Right cardiac atrium (tissue), 5 donors: ENCODE measurements at places on chromosomes 11 and 22. TPM values are rescaled to one million over a fixed set of nuclear protein-coding genes. Genes with fewer than 3 reads are reported as not detected.
A peak's percentile ranks its signal among the peaks of the same experiment; 100 is the strongest.

DNA sequence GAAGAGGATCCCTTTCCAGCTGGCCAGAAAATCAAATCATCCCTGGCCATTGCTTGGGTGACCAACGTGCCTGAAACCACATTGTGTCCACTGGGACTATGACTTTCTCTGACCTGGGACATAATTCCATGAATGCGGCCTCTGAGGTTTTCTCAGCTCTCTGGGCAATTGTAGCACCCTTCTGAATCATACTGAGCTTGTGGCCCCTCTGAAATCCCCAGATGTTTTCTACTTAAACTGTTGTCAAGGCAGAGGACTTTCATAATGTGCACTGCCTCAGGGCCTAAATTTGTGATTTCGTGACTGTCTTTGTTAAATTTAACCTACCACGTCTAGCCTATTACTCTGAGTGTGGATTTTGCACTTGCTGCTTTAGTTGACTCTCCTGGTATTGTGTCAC lies 321.1 kb upstream of the PLET1 start:
- no peak for DNase-seq

- DNase-seq: no peak
Measured at GRCh38 chr11:88297863-88298262, 39.7 kb downstream of the CTSC start.

DNA sequence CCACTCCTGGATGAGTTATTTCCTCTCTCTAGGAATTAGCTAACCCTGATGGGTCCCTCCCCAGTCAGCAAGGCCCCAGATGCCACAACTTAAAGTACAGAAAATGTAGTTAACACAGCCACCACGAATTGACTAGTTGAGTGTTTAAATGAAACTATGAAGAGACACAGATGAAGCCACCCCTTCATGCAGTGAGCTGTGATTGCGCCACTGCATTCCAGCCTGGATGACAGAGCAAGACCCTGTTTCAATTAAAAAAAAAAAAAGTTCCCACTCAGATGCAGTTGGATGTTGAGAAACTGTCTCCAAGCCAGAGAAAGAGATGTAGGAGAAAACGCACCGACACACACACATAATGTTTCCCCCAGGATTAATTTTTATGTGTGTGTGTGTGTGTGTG lies 53.3 kb downstream of the SCN3B start:
- DNase-seq: no peak

DNA sequence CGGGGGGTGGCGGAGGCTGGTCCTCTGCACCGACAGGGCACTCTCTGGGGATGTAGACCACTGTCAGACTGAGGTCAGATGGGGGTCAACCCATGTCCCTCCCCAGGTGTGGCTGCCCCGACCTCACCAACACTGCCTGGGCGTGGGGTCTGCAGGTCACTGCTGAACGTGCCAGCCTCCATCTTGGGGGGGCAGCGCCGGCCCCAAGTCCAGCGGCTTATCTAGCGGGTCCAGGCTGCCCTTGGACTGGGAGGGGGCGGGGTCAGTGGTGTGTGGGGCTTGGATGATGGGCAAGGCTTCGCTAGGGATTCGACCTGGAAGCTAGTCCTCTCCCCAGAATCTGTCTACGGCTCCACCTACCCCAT lies 178.2 kb downstream of the IGLL1 start:
- no peak for DNase-seq

GRCh38 chr11:107182978-107183377 lies 164.7 kb upstream of the GUCY1A2 start:
- no peak for DNase-seq

DNA sequence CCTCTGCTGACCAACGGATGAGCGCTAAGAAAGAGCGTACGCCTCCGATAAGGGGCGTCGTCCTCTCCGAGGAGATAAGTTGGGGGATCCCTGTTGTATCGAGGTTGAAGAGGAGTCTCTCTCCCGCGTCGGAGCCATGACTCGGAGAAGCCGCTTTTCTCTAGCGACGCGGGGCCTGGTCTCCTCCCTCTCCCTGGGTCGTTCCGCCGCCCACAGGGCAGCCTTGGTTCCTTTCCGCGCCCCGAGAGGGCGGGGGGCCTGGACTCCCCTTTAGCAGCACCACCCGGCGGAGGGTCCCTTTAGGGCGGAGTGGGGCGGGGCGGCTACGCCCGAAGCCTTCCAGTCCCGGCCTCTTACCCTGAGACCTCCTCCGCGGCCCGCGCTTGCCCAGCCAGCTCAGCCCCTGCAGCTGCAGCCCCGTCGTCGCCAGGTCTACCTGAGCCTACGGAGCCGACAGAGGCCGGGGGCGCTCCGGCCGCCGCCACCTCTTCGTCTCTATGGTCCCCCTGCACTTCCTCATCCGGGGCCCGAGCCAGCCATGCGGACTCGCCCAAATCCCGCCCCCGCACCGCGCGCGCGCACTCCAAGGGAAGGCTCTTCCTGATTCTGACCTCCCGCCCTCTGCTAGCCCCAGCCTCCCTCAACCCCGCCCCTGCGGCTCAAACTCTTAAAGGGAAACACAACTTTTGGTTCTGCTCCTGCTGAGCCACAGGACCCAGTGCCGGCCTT lies at the start of gene PRR14L:
Gene PRR14L (minus strand): TSS at position 497 of the 729 bp plus-strand sequence. CDS start 11,272 bp downstream, outside the sequence.
- peak; percentile 98 for DNase-seq

GRCh38 chr11:8241373-8242117 lies 22.1 kb downstream of the LMO1 start:
- no peak for DNase-seq

The SLC35E4 gene
- polyA plus RNA-seq: 2.9 TPM

GRCh38 chr11:106121570-106122320 lies 44.3 kb downstream of the AASDHPPT start:
- DNase-seq: no peak

DNA sequence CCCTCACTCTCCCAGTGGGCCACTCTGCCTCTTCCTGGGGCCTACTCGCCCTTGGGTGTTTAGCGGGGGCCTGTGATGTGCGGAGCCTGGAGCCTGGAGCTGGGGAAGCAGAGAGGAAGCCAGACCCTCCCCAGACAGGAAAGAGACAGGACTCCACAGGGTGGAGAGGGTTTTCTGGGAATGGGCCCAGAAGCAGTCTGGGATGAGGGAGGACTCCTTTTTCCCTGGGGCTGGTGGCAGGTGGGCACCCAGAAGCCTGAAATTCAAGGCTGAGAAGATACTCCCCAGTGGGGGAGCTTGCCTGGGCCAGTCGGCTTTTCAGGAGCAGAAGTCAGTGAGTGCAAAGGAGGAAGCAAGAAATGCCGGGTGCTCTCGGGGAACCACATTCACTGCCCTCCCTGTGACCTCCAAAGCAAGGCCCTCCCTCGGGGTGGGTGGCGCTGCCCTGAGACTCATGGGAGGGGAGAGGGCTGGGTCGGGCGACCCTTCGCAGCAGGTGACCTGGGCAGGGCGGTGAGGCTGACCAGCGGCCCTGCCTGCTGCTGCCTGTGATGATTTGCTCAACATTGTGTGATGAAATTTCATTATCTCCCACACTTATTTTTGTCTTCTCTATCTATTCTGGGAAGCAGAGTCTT lies 1377.4 kb downstream of the BRD1 start:
- DNase-seq: peak; percentile 36

GRCh38 chr11:37459456-37459855 lies 861.4 kb upstream of the RAG2 start:
- no peak for DNase-seq

The GGTLC3 gene
- polyA plus RNA-seq: not detected

GRCh38 chr11:102436976-102437375 lies 15.6 kb downstream of the TMEM123 start:
- DNase-seq: no peak

DNA sequence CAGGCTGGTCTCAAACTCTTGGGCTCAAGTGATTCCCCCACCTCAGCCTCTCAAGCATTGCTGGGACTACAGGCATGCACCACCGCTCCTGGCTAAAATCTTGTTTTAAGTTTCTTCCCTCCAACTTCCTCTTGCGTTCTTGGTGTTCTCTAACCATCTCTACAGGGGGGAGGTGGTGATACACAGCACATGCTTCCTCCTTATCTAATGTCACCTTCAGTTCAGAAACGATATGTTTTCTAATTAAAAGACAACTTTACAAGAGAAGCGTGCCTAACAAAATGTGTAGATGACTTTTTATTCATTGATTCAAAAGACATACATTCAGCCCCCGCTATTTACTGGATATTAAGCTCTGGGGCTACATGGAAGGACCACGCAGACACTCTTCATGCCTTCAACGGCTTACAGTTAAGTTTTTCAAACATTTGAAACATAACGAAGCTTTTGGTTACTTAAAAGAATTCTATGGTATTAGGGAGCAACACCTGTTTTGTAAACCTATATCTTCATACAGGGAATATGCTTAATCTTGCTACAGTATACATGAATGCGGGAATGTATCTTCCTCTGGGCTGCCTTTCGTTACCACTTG lies 933 bp upstream of the DLAT start:
- DNase-seq: no peak
